8988T (cell line): ENCODE measurements at places on chromosomes 2 and 18.

- DNase-seq, result no peak
These were observed 151.8 kb downstream of the MBP start for GRCh38 chr18:76980663-76981395.

GRCh38 chr2:85646166-85646565 is 21.8 kb downstream of the SFTPB start:
- no peak for DNase-seq

- DNase-seq, result no peak
These were observed 113.6 kb downstream of the ETAA1 start for GRCh38 chr2:67510745-67511144.

- no peak for DNase-seq
These were observed 66.7 kb downstream of the SKA1 start for GRCh38 chr18:50441501-50441900.

DNA sequence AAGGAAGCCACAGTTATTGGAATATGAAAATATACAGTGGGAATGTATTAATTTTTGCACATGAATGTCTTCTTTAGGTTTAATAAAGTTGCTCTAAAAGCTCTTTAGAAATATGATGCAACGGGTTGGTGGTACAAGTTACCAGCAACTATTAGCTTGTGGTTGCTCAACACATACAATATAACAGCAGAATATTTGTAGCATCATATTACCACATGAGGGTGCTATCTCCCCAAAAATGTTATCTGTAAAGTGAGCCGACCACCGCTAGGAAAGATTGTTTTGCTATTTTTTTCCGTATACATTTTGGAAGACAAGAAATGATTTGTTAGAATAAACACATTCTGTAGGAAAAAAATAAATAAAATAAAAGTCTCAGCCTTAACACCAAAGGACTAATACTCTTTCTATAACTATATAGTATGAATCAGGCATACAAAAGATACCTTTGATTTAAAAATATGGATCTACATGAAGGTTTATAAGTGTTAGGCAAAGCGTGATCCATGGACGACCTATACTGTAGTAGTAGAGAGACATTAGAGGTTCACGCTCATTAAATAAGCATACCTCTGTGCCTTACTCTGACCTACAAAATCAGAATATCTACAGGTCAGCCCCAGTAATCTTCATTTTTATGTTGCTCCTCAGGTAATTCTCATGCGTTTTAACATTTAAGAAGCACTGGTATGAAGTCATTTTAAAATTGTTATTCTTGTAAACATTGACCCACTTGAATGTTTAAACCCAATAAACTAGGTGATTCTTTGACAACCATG is 1110.6 kb upstream of the ACVR2A start:
- no peak for DNase-seq

- no peak for DNase-seq
These were observed 11.8 kb downstream of the SERPINB8 start for GRCh38 chr18:63981719-63982118.

GRCh38 chr18:25253779-25254178 is 98.2 kb downstream of the ZNF521 start:
- no peak for DNase-seq

DNA sequence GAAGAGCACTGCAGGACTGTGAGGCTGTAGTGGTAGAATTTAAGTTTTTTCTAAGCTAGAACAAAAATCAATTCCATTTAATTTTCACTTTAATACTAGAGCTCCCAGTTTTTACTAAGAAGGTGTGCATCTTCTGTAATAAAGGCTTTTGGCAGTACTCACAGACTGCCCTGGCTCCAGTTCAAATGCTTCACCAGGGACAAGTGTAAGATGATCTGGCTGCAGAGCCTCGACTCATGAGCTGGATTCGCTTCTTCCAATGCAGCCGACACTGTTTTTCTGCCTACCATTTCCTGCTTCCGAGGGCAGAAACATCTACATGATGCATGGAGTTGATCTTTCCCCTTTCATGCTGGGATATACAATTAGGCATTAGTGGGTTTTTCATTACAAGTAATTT is 87.0 kb downstream of the FARSB start:
- DNase-seq, result no peak

DNA sequence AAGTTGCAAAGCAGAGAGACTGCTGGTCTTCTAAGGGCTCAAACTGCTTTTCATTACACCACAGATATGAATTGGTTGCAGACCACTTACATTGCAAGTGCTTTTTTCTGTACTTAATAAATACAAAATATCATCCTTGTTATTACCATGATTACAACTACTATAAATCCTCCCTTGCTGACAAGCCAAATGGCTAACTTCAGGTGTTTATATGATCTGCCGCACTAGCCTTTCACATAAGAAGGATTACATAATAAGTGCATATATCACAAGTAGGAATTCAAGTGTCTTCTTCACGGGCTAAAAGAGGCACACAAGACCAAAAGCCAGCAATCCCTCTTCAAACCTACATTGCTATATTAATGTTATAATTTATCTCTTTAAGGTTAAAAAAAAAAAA is 373.0 kb downstream of the ZEB2 start:
- no peak for DNase-seq

DNA sequence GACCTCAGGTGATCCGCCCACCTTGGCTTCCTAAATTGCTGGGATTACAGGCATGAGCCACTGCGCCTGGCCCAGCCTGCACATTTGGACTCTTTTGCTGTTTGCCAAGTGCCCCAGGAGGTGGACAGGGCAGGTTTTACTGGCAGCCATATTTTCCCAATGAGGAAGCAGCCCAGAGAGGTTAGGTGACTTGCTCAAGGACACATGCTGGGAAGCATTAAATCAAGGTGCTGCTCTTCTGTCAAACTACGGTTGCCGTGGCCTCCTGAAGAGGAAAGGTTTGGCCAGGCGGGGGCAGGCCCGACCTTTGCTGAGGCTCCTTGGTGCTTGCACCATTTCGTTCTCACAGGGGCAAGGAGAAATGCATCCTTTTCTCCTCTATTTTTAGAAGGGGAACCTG is 44.0 kb downstream of the DNMT3A start:
- DNase-seq, result no peak

DNA sequence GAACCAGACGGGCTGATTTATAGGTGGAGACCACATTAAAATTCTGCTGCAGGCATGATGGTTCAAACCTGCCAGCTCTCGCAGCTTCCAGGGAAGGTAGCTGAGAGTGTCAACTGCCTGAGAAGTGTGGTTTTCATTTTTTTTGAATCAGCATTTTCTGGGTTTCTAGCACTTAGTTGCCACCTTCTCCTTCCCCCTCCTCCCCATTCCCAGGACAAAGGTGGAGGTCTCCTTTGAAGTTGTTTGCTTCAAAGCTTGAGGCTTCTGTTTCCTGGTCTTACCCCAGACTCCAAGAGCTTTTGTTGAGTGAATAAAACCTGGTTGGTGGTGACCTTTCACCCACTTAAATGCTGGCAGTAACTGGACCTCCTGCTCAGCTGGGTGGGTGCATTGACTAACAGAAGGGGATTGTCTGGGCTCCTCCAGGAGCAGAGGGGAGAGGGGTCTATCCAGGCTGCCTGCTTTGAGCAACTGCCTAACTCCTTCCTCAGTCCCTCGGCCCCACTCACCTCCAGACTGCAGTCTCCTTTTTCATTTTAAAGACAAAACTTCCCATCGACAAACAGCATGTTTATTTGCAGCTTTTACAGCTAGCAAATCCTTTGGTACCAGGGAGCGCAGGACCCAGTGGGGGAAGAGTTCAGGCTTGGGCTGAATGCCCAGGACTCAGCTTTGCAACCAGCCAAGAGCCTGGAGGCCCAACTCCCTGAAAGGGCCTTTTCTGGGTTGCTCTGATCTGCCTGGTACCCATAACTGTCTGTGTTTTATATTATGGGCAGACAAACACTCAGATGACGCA is 3.5 kb downstream of the RHOB start:
- DNase-seq, result no peak

DNA sequence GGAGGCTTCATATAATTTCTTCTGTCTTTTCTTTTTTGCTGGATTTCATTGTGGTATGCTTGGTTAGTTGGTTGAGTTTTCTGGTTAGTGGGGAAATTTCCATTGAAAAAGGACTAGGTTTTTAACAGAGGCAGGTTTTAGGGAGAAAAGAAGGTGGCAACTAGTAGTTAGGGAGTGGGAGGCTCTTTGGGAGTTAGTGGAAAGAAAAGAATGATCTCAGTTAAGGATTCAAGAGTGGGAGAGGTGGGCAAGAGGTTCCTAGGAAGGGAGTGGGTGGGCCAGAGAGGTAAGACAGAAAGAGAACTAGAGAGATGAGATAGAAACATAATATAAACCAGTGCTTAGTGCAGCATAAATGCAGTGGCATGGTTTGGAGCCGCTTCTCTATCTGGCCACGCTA is 96.9 kb downstream of the SPTBN1 start:
- DNase-seq, result no peak

DNA sequence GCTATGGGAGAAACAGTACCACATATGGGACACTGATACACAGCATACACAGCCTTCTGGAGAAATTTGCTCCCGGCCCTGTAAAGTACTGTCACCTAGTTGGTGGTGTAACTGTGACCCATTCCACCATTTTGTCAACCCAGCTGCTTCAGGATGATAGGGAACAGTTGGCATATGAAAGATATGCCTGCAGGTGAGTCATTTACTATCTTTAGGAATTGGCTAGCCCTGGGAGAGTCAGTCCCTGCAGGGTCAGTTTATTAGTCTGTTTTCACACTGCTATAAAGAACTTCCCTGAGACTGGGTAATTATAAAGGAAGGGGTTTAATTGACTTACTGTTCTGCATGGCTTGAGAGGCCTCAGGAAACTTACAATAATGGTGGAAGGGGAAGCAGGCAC is 30.0 kb upstream of the PTPRM start:
- DNase-seq, result no peak

- DNase-seq, result no peak
These were observed 22.2 kb upstream of the MYL1 start for GRCh38 chr2:210337159-210337558.

GRCh38 chr2:212730994-212731393 is 192.4 kb upstream of the ERBB4 start:
- DNase-seq, result no peak

- no peak for DNase-seq
These were observed 49.7 kb upstream of the SIGLEC15 start for GRCh38 chr18:45775743-45776142.

- no peak for DNase-seq
These were observed 47.5 kb upstream of the LYPD6B start for GRCh38 chr2:148990968-148991367.

DNA sequence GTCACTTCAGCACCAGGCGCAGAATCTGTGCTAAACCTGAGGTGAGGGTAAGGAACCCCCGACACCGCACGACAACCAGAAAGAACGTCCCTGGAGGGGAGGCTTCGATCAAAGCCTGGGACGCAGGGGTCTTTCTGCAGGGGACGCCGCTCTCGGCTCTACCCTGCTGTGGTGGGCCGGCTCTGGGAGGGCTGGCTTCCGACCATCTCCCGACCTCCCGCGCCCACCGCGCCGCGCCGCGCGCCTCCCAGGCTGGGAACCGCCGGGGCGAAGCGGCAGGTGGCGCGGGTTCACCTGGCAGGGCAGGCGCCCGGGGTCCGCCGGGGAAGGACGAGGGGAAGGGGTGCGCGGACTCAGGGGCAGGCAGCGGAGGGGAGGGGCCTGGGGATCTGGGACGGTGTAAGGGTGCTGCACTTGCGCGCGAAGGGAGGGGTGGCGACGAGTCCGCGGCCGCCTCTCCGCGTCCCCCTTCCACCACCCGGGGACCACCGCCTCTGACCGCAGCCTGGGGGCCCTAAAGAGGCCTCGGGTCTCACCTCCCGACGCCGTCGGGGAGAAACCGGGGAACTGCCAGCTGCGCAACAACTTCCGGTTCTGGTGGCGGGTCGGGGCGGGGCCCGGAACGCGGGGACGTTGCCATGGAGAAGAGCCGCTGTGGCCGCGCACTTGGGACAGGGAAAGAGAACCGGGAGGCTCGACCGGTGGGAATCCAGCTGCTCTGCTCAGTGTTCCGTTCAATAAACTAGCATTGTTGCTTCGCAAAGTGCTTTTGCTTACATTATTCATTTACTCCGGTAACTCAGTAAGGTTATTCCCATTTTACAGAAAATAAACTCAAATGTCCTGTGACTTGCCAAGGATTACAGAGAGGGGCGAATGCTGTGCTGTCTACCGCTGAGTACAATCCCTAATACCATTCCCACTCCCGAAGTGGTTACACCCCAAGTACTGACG is at the start of gene ZNF396:
Gene ZNF396, minus strand, starts transcription at position 596 of the 954 bp plus-strand sequence. CDS start 3,045 bp downstream, outside the sequence.
- DNase-seq, result peak; percentile 77

DNA sequence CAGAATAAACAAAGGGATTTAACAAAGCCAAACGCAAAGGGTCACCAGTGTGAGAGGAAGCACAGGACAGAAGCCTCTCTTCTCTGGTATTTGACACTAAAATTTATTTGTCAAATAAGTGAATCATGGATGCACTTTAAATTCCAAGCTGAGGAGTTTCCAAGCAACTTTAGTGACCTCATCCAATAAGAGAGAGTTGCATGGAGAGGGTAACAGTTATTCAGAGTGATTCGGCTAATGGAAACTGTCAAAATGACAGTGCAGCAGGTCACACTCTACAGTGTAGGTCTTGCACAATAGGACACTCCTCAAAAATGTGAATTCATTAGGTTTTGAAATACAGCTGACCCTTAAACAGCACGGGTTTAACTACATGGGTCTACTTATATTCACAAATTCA is 103.9 kb upstream of the ACVR1C start:
- DNase-seq, result no peak

GRCh38 chr18:52536039-52536438 is 196.0 kb downstream of the DCC start:
- DNase-seq, result no peak

GRCh38 chr2:62738981-62739936 is 33.7 kb downstream of the EHBP1 start:
- DNase-seq, result no peak

- DNase-seq, result no peak
These were observed 128.0 kb upstream of the CCDC150 start for GRCh38 chr2:196511258-196512168.

DNA sequence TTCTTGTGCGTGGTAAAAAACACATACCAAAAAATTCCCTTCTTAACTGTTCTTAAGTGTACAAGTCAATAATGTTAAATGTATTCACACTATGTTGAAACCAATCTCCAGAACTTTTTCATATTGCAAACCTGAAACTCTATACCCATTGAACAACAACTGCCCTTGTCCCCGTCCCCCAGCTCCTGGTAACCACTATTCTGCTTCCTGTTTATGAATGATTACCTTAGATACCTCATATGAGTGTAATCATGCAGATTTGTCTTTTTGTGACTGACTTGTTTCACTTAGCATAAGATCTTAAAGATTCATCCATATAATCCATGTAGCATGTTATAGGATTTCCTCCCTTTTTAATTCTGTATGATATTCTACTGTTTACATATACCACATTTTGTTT is 59.9 kb downstream of the NAT8 start:
- DNase-seq, result no peak

DNA sequence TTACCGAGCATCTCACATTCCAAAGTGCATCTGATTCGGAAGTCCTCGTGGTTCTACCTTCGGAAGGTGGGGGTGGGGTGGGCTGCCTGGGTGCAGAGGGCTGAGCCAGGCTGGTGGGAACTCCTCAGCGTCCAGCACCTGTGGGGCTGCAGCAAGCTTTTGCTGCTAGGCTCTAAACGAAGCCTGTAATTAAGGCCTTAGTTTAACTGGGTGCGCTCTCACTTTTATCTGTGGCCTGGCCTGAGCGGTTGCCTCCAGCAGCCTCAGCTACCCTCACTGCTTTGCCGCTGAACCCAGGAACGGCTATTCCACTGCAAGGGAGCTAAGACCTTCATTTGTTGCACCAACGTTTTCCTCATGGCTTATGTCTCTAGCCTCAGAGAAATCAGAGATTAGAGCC is 48.4 kb downstream of the TMEM17 start:
- DNase-seq, result no peak

- DNase-seq, result no peak
These were observed 50.8 kb upstream of the UGP2 start for GRCh38 chr2:63790906-63791305.
